ENCODE measurements at places on chromosomes 6 and 20.

- DNase-seq, result no peak
Measured at GRCh38 chr6:78850621-78851020, 16.7 kb upstream of the IRAK1BP1 start.

DNA sequence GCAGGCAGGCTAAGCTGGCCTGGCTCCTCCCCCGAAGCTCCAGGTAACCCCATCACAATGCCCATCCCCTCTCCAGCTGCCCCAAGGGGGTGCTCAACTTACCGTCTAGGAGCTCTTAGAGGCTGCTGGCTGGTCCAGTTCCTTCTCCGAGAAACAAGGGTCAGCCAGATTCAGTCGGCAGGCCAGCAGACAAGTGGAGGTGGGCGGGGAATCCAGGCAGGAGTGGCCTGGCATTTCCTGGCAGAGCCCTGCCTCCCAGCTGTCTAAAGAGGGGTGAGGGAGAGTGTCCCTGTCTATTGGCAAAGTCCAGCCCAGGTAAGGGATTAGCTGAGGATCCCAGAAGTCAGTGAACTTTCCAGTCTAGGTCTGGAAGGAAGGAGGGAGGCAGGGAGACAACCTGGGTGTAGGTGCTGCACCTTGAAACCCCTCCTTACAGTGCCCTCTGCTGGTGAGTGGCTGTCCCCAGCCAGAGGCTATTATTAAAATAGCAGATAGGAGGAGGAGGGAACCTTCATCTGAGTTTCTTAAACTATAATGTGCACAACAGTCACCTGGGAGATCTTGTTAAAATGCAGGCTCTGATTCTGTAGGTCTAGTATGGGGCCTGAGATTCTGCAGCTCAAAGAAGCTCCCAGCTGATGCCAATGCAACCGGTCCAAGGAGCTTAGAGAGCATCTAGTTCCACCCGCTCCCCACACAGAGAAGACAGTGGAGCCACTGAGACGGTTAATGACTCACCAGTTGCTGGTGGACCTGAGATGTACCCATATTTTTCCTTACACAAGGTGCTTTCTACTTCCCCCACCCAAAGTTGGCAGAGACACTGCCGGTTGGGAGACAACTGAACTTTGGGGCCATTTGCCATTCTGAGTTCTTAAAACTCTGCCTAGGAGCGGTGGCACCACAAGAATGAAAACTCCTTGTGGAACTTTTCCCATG lies at the start of gene UNC5CL:
Gene UNC5CL, minus strand, starts transcription at position 162 of the 939 bp plus-strand sequence. CDS start 4,147 bp downstream, outside the sequence.
- DNase-seq, result peak; percentile 38

DNA sequence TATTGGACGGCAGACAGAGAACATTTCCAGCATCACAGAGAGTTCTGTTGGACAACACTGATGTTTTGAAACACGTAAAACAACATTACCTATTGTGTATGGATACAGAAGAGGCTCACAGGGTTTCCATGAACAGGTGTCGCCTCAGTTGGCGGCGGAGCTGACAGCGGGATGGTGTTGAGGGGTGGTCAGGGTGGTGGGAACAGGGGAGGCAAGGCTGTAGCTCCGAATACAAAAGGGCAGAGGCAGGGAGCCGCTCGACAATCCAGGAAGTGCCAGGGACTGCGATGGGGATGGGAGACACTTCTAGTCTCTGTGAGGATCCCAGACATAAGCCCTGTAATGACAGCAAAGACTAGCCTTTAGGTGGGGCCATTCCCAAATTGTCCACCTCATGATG lies 14.5 kb upstream of the PI16 start:
- DNase-seq, result no peak

DNA sequence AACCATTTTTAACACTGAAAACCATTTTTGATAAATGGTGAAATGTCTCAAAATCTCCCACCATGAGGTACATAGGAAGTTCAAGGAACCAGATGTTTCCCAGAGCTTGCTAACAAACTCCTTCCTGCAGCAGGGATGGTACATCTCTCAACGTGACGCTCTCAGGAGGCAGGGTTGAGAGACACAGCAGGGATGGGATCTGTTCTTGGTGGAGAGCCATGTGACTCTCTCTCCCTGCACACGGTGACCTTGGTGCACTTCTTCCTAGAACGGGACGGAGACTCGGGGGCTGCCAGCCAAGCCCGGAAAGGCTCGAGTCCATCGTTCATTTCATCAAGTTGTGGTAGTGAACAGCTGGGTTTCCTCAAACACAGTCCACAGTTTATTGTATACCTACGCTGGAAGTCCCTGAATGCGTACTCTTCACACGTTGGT lies 94.2 kb downstream of the FAM50B start:
- no peak for DNase-seq

DNA sequence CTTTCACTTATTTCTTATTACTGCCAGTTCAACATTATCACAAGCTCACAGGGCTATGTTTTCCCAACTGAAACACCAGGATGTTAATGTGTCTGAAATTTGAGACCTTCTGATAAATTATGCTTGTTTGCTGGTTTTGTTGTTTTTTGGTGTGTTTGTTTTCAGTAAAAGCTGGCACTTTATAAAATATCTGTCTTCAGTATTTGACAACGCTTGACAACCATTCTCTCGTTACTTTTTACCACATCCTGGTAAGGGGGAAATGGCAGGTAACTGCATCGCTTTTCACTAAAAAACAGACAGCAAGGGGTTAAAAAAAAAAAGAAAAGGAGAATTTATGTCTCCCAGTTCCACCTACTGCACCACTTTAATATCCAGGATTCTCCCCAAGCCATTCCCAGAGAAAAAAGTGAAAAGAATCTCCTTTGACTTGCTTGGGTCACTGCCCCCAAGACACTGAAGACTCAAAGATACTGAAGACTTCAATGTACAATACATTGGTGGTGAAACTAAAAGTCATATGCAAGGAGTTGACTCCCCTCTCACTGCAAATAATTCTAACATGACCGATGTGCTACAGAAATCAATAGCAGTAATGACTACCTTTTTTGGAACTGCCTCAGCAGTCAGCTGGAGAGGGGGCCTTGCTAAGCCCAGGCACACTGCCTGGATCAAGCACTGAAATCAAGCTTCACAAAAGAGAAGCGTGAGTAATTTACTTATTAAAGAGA lies 88.9 kb downstream of the HIVEP2 start:
- no peak for DNase-seq

GRCh38 chr6:36023996-36024795 lies at the start of gene SLC26A8:
Gene SLC26A8 (minus strand): TSS chr6:36024641. CDS start chr6:36019707, 4,934 bp downstream.
- no peak for DNase-seq

DNA sequence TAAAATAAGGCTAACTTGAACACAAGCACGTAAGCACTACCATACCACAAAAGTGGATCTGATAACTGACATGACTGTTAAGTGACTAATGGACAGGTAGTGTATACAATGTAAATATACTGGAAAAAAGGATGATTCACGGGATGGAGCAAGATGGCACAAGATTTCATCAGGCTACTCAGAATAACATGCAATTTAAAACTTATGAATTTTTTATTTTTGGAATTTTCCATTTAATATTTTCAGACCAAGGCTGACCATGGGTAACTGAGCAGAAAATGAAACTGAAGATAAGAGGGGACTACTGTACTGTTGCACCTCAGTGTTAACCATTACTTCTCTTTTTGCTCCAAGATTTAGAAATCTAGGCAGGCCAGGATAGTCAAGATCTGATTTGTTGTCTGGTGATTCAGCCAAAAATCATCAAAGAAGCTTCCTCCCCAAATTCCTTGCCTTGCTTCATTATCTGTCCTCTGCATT lies 45.4 kb downstream of the TPBG start:
- DNase-seq, result no peak

- DNase-seq, result no peak
Measured at GRCh38 chr20:36538026-36538722, 3.1 kb upstream of the MYL9 start.

DNA sequence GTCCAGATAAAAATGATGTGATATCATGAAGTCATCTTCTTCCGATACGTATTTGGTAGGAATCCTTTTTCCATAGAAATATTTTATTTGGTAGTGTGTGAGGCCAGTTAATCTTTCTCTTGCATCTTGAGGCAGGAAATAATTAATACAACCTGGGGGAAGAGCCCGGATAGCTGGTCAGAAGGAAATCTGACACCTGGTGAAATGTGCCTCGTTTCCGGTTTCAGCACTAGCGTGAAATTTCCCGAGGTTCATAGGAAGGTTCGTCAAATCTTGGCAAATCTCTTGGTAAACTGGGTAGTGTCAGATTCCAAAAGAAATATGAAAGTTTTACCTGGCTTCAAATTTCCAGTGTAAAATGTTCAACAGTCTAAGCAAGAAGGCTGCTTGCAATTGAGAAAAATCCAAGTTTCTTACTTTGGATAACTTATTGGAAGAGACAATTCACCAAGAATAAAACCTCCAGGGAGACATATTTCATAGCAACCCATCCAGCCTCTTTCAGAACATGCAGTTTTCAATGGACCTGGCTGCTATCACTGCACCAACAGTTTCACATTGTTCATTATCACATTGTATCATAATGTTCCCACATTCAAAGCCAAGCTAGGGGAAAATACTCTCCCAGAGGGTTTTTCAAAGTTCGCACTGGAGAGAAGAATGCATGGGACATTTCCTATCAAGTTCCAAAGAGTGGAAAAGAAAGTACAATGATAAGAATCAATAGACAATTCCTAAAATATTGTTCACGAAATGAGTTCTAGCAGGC lies 454.5 kb upstream of the CITED2 start:
- DNase-seq, result no peak

DNA sequence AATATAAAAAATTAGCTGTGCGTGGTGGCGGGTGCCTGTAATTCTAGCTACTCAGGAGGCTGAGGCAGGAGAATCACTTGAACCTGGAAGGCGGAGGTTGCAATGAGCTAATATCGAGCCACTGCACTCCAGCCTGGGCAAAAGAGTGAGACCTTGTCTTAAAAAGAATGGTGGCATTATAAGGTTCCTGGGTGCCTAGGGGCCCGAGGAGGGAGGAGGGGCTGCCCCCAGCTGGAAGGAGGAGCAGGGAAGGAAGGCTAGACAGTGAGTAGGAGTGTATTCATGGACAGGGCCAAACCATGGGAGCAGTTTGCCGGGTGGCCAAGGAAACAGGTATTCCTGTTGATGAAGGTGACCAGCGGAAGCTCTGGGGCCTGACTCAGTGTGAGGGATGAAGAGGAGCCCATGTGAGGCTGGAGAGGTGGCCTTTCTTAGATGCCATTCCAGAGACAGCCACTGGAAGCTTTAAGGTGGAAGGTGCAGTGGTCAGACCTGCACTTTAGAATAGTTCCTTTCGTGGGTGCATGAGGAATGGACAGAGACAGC lies 24.2 kb downstream of the MANBAL start:
- no peak for DNase-seq

DNA sequence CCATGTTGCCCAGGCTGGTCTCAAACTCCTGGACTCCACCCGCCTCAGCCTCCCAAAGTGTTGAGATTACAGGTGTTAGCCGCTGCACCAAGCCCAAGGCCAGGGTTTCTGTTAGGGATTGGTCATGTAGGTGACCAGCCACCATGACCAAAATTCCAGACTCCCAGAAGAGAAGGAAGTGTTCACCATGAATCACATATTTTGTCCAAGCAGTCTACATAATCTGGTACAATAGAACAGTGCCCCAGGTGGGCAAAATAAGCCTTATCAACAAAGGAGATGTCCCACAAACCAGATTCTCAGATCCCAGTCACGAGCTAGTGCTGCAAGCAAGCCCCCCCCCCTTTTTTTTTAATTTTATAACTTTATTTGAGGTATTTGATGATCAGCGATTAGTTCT lies 20.0 kb downstream of the ZNF341 start:
- DNase-seq, result no peak

DNA sequence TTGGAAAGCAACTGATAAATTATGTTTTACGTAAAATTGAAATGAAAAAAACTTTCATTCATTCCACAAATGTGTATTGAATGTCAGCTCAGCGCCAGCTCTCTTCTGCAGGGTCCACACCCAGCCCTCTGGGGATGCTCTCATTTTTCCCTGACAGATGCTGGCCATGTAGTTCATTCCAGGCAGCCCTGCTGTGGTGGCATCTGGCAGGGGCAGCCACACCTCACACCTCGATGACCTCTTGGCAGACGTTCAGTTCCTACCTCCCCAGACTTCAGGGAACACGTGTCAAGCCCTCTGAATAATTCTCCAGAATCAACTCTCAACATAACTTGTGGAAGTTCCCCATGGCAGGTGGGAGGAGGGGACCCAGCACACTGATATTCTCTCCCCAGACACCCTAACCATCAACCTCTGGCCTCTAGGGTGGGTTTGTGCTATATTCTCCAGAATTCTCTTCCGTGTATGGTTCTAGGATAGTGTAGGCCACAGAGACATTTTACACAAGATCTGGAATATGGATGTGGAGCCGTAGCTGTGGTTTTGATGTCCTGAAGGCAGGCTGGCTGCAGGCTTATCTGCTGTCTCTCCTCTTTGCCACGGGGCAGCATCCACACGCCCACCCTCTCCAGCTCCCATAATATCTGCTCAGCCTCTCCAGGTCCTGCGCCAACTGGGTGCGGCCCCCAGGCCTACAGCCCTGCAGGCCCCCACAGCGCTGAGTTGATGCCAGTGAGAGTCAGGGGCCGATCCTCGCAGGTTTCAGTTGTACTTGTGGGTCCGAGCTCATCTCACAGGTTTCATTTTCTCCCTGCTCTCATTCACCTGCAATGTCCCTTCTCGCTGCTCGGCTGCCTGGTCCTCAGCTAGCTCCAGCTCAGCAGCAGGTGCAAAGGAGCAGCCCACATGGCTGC lies 175.8 kb upstream of the ARID1B start:
- no peak for DNase-seq

- DNase-seq, result no peak
Measured at GRCh38 chr6:29734046-29735018, 11.1 kb downstream of the HLA-F start.

DNA sequence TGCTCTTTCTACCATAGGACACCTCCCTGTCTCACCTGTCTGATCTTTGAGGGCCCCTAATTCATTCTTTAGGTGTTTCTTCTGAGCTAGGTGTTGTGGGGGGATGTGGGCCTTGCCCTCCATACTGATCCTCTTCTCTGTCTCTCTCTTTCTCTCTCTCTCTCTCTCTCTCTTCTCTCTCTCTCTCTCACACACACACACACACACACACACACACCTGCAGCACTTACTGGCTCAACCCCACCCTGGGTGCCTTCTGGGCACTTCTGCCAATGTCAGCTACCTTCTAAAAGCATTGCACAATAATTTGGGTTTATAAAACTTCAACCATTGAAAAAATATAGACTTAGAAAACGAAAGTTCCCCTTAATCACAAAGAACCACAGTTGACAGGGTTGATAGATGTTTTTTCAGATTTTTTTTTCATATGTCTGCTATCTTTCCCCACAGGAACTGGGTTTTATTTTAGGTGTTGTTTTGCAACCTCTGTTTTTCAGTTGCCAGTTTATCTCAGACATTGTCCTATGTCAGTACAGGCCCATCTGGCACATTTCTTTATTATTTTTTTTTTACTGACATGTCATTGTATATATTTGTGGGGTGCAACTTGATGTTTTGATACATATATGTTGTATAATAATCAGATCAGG lies 28.1 kb downstream of the PKIG start:
- no peak for DNase-seq

GRCh38 chr6:110043366-110043994 lies 65.4 kb downstream of the GPR6 start:
- no peak for DNase-seq
